ENCODE measurements at places on chromosomes 3 and 15.

DNA sequence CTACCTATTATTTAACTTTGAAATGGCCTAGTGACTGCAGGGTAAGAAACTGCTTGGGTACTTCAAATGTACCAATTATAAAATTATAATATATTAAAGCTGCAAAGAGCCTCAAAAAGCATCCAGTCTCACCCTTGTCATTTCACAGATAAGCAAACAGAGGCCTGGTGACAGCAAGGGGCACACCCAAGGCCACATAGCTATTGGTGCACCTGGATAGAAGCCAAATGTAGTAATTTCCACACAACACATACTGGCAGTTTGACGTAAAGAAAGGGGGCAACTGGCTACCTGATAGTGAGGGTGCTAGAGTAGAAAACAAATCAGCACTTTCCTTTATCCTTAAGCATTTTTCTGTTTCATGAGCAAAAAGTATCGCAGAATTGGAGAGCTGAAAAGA is 51.1 kb downstream of the IFT57 start:
- no peak for DNase-seq

GRCh38 chr3:157104928-157105652 is 54.9 kb downstream of the CCNL1 start:
- no peak for DNase-seq

GRCh38 chr15:76209942-76210341 is 101.3 kb downstream of the ETFA start:
- DNase-seq, result no peak

GRCh38 chr3:108528459-108529252 is 18.3 kb upstream of the MYH15 start:
- no peak for DNase-seq

GRCh38 chr15:101177866-101178265 is 74.0 kb downstream of the CHSY1 start:
- DNase-seq, result no peak

- DNase-seq, result peak; percentile 70
These were observed 52.6 kb downstream of the GTF2E1 start for GRCh38 chr3:120795017-120795648.

- no peak for DNase-seq
These were observed 92.7 kb upstream of the PRICKLE2 start for GRCh38 chr3:64318001-64318400.

GRCh38 chr3:126996905-126997304 is 14.0 kb downstream of the PLXNA1 start:
- no peak for DNase-seq

DNA sequence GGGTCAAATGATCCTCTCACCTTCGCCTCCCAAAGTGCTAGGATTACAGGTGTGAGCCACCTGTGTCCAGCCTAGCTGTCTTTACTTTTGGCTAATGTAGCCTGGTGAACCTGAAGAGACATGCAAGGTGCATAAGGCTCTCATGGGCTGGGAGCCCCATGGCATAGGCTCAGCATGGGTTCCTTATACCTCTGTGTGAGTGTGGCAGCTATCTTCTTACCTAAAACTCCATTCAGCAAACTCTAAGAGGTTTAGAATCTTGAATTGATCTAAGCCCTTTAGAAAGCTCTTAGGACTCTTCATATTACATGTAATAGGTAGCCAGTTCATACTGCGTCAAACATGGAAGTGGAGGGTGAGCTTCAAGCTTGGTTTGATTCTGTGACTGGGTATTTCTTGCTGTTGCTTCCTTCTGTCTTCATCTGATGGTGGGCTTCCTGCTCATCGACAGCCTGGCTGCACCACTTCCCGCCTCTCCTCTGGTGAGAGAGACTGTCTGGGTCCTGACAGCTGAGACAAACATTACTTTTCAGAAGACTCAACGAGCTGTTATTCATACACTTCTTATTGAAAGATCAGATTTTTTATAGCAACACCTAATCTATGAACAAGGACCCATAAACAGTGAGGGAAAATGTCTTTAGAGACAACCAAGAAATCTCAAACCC is 19.2 kb upstream of the TKT start:
- DNase-seq, result no peak

- no peak for DNase-seq
These were observed 108.8 kb upstream of the SAMMSON start for GRCh38 chr3:69890691-69891090.

DNA sequence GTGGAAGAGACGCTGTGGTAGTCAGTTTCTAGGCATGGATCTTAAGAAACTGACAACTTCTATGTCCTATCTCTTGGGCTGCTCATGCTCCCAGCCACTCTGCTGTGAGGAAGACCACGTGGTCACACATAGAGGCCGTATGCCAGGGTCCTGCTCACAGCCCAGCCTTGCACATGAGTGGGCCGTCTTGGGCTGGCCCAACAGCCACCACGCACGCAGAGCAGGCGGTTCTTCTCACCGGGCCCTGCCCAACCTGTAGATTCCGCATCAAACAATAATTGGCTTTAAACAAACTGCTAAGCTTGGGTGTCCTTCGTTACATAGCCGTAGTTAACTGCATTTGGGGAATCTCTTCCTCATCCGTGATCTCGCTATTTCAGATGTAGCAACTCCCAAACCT is 26.0 kb downstream of the SLC41A3 start:
- peak; percentile 36 for DNase-seq

GRCh38 chr3:189687475-189687874 is 56.3 kb downstream of the TP63 start:
- DNase-seq, result no peak

DNA sequence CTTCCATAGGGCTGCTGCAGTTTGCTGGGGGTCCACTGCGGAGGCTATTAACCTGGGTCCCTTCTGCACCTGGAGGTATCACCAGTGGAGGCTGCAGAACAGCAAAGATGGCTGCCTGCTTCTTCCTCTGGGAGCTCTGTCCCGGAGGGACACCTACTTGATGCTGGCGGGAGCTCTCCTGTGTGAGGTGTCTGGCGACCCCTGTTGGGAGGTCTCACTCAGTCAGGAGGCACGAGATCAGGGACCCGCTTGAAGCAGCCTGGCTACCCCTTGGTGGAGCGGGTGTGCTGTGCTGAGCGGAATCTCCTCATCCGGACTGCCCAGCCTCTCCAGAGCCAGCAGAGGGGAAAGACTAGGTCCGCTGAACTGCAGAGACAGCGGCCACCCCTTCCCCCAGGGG is 56.0 kb upstream of the CTXND1 start:
- DNase-seq, result no peak

DNA sequence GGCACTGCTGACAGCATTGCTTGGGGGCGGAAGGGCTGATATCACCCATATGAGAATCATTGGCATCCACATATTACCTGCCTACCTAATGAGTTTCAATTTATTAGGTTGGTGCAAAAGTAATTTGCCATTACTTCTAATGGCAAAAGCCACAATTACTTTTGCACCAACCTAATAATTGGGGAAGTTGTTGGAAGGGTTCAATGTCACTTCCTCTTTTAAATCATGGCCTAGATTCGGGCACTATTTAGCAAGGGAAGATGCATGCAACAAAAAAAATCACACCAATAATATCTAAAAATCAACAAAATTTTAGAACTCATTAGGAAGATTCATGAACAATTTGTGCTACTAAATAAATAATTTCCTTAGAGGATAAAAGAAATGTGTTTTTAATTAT is 56.0 kb upstream of the AGTR1 start:
- no peak for DNase-seq

DNA sequence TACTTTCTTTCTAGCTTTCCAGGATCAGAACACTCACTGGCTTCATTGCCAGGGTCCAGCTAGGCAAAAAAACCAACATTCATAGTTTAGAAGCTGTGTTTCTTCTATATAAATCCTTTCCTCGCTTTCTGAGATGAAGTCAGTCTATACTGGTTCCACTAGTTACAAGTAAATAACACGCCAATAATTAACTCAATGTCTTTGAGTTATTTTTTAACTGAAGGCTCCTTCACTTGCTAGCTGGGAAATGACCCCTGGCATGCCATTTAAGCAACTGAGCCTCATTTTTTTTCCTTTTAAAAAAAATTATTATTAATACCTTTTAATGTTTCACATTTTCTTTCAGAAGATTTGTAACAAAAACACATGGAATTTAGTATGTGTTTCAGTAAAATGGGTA is 2.1 kb upstream of the CCDC174 start:
- DNase-seq, result no peak

- no peak for DNase-seq
These were observed 26.2 kb upstream of the IGF2BP2 start for GRCh38 chr3:185851046-185851445.

GRCh38 chr3:178084938-178085816 is 451.1 kb upstream of the KCNMB2 start:
- DNase-seq, result peak; percentile 82

DNA sequence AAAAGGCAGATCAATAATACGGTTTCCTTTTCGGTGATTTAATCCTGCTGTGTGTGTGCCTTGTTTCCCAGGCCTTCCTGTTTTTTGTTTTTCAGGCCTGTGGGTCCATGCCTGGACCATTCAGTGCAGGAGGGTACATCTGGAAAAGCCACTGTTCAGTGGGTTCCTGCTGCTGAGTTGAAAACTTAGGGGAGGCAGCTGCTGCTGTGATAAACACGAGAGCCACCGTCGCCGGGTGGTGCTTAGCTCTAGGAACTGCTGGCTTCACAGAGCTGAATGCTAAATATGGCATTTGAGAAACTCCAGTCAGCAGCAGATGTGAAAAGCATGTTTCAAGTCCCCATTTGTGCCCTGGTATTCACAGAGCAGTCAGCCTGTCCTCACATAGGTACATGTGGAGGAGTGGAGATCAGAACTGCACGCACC is 44.0 kb downstream of the SYNM start:
- no peak for DNase-seq

- no peak for DNase-seq
These were observed 40.5 kb downstream of the HCN4 start for GRCh38 chr15:73328149-73328820.

- no peak for DNase-seq
These were observed 589 bp downstream of the KLF15 start for GRCh38 chr3:126356373-126357264.

- DNase-seq, result no peak
These were observed 26.5 kb upstream of the P2RY12 start for GRCh38 chr3:151410891-151411559.

- DNase-seq, result no peak
These were observed 161.9 kb upstream of the TNIK start for GRCh38 chr3:171622126-171622525.

DNA sequence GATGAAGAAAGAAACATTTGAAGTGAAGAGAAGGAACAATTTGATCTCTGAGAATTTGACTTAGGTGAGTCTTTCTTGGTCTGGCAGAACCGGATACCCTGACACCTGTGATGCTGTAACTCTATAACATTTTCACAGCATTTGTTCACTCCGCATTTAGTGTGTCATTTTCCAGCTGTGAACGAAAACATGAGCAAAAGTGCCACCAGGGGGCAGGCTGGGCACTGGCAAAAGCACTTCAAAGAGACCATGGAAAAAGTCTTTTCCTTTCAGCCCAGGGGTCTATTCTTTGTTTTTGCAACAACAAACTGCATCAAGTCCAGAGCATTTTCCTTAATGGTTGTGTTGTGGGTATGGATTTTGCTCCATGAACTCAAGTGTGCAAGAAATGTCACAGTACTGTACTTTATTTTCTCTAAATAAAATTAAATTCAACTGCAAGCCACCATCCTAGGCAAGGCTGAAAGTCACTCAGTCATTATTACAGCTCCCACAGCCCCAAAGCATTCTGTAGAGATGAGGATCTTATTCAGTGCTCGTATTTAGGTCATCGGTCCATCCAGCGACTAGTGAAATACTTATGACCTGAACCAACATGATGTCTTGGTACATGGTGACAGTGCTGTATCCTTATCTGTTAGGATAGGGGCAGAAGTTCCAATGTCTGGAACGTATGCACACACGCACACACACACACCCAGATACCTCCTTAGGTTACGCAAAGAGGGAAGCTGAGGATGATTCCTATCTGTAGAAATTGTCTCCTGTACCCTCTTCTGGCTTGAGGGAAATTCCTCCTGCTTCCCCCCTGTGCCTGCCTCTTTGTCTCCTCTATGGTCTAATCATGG is 125.5 kb downstream of the GADL1 start:
- peak; percentile 72 for DNase-seq

DNA sequence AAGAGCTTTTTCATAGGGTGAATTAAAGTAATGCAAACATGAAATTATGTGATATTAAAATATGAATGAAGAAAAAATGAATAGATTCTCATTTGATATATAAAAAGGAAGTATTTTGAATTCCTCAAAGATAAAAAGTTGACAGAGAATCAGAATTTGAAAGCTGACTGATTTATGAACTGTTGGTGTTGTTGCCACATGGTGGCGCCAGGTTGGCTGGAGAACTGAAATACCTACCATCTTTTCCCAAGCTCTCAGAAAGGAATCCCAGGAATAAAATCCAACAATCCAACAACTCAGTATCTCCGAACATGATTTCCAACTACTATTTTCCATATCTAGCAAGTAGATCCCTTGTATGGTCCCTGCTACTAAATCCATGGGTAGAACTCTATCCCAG is 3.1 kb downstream of the MYRIP start:
- no peak for DNase-seq

GRCh38 chr15:41795996-41796856 is 21.9 kb downstream of the MAPKBP1 start:
- no peak for DNase-seq

- no peak for DNase-seq
These were observed 163.2 kb downstream of the NSUN3 start for GRCh38 chr3:94226078-94226477.

- no peak for DNase-seq
These were observed 30.8 kb downstream of the KLHL25 start for GRCh38 chr15:85763673-85764633.

- no peak for DNase-seq
These were observed 5.8 kb downstream of the TLE3 start for GRCh38 chr15:70091726-70092463.

GRCh38 chr15:70533931-70534742 is 229.2 kb downstream of the UACA start:
- DNase-seq, result no peak

DNA sequence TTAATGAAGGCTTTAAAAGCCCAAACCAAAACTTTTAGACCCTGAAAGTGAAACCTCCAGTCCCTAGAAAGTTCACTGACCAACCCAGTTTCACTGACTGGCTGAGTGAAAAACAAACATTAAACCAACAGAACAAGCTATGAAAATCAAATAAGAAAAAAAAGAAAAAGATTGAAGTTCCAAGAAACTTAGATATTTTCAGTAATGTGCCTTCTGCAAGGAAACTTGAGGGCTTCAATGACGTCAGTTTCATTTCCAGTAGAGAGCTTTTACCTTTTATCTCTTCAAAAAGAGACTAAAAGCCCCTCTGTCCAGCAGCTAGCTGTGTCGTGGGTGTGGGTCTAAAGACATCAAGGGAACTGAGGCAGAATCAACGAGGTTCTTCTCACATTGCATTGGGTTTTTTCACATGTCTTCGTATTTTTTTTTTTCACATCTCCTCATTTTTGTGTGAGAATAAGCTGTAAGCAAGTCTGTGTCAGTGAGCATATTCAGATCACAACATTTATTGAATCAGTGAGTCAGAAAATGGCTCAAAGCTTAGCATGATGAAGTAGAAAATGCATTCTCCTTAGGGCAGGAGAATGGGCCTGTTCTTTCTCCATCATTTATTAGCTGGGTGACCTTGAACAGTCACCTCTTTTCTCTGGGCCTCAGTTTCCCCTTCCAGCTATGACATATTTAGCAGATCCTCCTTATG is 54.8 kb upstream of the BCL6 start:
- DNase-seq, result no peak

GRCh38 chr3:22141769-22142168 is 390.8 kb upstream of the ZNF385D start:
- no peak for DNase-seq

GRCh38 chr15:74960286-74960685 is 3.7 kb upstream of the RPP25 start:
- no peak for DNase-seq

- DNase-seq, result peak; percentile 55
These were observed 60.7 kb upstream of the TLE3 start for GRCh38 chr15:70158309-70159000.

GRCh38 chr3:122786066-122786465 is 7.6 kb downstream of the HSPBAP1 start:
- DNase-seq, result no peak

All from left forelimb (tissue), 1 donor.